ENCODE measurements at places on chromosomes 13 and 19.
A peak's percentile ranks its signal among the peaks of the same experiment; 100 is the strongest.

- DNase-seq = no peak
Observed at GRCh38 chr13:99884913-99885312, 86.7 kb downstream of the ZIC5 start.

GRCh38 chr13:33110386-33110712 lies 94.1 kb downstream of the KL start:
- DNase-seq = no peak

DNA sequence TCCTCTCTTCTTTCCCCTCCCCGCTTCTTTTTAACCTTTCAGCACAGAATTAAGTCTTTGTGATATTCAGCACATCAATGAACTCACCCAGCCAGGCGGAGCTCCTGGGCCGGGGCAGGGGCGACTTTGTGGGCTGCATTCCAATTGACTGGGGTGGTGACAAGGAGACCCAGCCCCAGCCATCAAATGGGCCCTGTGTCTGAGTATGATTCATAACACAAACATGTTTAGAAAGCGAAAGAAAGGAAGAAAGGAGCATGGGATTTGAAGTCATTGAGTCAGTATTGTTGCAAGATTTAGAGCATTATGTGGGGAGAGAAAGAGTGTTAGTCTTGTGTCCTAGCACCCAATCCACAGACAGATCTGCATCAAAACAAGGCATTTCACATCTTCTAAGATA lies 185.3 kb downstream of the LHFPL6 start:
- DNase-seq = peak; percentile 19

DNA sequence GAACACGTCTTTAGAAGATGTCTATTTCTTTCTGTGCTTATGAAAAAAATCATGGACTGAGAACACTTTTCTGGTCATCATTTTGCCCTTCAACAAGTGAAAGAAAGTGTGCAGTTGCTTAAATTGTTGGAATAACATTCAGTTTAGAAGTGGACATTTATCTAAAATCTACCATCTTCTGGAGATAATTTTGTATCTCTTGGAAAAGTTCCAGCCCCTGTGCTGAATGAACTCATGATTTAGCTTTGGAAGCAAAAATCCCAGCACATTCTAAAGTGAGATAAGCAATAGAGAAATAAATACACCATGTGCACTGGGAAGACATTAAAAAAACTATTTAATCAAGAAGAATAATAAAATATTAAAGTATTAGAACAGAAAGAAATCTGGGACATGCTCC lies 1420.8 kb upstream of the SLC10A2 start:
- DNase-seq = no peak

DNA sequence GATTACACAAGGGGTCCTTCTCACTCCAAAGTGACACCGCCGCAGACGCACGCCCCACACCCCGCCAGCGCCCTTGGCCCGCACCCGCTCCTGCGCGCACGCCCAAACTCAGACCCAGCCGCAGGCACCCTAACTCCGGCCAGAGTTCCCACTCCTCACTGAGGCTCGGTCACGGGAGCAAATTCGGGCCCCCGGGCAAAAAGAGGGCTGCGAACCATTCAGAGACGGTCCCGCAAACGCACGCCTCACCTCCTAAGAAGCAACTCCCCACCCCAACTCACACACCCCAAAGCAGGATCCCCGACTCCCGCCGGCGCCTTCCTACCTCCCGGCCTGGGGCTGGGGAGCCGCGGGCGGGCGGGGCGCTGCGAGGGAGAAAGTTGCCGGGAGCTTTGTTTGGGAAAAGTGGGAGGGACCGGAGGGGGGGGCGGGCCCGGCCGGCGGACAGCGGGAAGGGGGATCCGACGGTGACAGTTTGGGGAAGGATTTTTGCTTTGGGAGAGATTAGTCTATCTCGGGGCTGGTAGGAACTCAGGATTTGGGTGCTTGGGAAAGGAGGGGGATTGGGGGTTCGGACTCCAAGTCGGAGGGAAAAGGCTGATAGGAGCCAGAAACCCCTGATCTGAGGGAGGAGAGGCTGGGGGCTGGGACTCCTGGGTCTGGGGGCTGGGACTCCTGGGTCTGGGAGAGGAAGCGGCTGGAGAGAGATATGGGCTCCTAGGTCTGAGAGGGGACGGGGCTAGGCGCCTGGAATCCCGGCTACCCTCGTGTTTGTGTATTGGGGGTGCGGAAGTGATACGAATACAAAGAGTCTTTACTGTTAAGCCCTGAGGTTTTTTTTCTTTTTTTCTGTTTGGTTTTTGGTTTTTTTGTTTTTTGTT lies at the start of gene TEAD2:
TEAD2 (minus strand) TSS at position 369 of the 881 bp plus-strand sequence. CDS start 2,341 bp downstream, outside the sequence.
- DNase-seq = no peak

- DNase-seq = no peak
Observed at GRCh38 chr13:40994581-40995230, 24.4 kb downstream of the ELF1 start.

DNA sequence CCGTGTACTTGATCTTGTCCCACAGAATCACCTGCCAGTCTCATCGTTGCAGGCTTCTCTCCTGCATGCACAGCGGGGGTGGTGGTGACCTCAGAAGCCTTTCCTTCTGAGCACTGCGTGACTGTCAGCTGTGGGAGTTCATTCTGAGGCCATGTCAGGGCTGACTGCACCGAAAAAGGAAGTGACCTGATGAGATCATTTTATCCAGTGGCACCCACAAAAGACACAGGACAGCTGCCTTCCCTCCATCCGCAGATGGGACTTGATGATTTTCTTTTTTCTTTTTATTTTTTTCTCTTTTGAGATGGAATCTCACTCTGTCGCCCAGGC lies 89.7 kb downstream of the RAB20 start:
- DNase-seq = no peak

DNA sequence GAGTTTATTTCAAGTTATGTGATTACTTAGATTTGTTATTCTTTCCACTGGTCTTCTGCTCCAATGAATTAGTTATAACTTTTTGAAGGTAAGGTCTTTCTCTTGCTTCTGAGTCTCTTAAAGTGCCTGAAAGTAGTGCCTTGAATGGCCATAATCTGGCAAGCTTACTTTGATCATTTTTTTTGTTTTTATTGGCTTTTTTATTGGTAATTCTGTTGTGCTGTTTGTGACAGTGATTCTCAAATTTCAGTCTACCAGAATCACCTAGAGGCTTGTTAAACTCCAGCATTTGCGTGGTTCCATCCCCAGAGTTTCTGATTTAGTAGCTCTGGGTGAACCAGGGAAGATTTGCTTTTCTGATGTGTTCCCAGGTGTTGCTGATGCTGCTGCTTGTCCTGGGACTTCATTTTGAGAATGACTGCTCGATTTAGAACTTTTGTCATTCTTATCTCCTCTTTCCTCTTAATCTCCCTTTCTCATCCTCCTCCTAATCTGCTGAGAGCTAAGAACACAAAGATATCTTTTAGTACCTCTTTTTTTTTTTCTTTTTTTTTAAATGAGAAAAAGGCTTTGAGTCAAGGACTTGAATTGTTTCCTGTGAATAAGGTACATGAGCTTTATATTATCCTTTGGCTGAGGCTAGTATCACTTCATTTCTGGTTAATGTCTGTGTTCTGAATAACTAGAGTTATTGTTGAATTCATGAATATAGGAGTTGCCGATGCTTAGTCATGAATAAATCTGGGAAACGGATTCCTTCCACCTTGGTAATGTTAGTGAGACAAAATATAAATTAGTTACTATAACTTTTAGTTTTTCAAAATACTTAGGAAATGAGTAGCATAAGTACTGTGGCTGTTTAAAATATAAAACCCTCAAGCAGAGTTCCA lies 91.4 kb downstream of the PAN3 start:
- no peak for DNase-seq

GRCh38 chr13:44692173-44692713 lies 116.1 kb upstream of the TSC22D1 start:
- no peak for DNase-seq

GRCh38 chr19:57075125-57075524 lies 44.7 kb upstream of the USP29 start:
- peak; percentile 18 for DNase-seq

DNA sequence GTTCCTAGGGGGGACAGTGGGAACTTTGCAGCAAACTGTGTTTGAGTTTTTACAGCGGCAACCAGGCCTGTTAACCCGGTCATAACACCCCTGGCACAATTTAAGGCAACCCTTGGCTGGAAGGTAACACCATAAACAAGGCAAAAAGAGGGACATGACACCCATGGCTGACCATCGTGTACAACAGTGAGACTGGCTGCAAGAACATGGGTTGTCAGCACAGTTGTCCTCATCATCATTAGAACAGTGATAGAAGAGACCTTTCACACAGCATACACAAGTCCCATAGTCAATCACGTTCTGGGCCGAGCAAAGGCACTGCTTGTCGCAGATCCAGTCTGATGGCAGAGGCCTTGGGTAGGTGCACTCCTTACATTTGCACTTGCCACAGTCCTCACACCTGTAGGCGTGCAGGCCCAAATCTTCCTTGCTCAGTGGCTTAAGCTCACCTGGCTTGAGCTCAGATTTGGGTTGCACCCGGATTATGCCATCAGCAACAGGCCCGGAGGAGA lies 4.1 kb downstream of the SPRY2 start:
- DNase-seq = no peak

- DNase-seq = no peak
Observed at GRCh38 chr19:30535011-30535410, 162.8 kb downstream of the ZNF536 start.

DNA sequence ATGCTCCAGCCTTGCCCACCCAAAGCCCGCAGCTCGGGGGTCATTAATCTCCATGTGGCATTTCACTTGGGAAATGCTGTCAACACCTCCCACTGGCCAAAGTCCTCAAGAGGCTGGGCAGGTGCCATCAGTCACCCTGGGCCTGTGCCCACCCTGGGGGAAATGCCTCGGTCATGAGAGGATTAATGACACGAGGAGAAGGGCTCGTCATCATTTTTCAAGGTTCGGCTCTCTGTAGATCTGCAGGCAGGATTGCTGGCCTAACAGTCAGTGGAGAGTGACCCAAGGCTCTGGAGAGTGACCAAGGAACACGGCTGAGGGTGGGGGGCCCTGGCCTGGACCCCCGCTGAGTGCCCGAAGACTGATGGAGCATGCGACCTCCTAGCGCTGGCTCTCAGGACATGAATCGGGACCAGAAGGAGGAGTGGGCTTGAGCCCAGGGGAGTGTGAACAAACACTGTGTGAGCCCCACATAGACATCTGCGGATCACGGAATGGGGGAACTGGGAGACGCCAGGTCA lies 15.2 kb upstream of the KCTD15 start:
- no peak for DNase-seq

DNA sequence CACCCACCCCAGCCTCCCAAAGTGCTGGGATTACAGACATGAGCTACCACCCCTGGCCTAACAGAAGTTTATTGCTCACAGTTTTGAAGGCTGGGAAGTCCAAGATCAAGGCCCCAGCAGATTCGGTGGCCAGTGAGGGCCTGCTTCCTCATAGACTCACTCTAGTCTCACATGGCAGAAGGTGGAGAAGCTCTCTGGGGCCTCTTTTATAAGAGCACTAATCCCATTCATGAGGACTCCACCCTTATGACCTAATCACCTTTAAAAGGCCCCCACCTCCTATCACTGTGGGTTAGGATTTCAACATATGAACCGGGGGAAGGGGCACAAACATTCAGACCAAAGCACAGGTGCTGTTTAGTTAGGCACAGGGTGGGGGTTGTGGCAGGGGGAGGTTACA lies 6.9 kb upstream of the SWSAP1 start:
- DNase-seq = no peak

GRCh38 chr13:91621963-91622362 lies 223.5 kb downstream of the GPC5 start:
- DNase-seq = no peak

DNA sequence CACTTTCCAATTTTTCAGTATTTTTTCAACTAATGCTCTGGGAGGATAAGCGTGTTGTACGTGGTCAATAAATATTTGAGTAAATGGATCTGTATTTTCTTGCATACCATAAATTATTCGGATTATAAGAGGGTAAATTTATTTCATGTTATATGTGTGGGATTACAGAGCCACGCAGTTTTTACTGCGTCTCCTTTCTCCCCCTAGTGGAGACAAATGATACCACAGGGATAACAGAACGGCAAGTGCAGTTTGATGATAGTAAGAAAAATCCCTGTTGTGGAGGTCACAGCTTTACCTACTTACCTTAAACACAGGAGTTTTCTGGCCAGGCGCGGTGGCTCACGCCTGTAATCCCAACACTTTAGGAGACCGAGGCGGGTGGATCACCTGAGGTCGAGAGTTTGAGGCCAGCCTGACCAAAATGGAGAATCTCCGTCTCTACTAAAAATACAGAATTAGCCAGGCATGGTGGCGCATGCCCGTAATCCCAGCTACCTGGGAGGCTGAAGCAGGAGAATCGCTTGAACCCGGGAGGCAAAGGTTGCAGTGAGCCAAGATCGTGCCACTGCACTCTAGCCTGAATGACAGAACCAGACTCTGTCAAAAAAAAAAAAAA lies 16.8 kb downstream of the MBD3L2B start:
- no peak for DNase-seq

DNA sequence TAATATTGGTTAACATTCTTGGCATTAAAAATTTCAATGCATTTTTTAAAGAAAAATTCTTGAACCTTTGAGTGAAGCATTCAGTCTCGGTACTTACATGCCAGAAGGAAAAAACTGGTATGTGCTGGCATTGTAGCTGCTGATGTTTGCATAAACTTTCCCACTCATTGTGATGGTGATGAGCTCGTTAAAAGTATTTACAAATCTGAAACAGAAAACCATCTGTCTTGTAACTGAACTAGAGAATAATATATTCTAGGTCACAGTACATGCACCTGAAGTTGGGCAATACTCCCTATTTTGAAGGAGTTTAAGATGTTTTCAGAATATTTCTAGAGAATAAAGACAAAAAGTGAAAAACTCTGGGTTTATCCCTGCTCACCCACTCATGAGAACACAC lies 64.1 kb downstream of the SLC15A1 start:
- DNase-seq = no peak

GRCh38 chr19:40717880-40718773 lies 1.2 kb downstream of the ITPKC start:
- DNase-seq = no peak

GRCh38 chr13:114248011-114248410 lies 13.3 kb downstream of the CDC16 start:
- no peak for DNase-seq

GRCh38 chr13:86933676-86934075 lies 737.5 kb upstream of the SLITRK5 start:
- no peak for DNase-seq

DNA sequence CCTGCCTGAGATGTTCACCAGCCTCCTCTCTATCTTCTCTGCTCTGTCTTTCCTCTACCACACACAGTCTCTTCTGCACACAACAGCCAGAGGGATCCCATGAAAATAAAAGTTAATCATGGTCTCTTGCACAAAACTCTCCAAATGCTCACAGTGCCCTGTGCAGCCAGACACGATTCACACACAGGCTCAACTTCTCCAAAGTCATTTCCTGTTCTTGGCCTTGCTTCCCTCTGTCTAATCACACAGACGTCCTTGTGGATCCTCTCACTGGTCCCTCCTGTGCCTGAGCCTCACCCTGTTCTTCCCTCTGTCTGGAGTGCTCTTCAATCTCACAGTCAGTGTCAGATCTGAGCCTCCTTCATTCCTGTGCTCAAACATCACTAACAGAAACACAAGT lies 7.8 kb downstream of the SIGLEC12 start:
- no peak for DNase-seq

GRCh38 chr13:67043901-67044300 lies 186.2 kb downstream of the PCDH9 start:
- no peak for DNase-seq

Measured in occipital lobe (tissue), 3 donors.